ENCODE measurements at places on chromosomes 4 and X.

- DNase-seq, result no peak
These were observed 73.9 kb downstream of the BMPR1B start for GRCh38 chr4:94831607-94832006.

GRCh38 chr4:38738940-38739803 is 43.6 kb downstream of the TLR10 start:
- no peak for DNase-seq

GRCh38 chrX:43657671-43658070 is 1.6 kb downstream of the MAOA start:
- no peak for DNase-seq

- DNase-seq, result peak; percentile 57
These were observed 180.8 kb upstream of the BCOR start for GRCh38 chrX:40278340-40279090.

Data from right hindlimb (tissue), 1 donor.